ENCODE measurements at places on chromosomes 12 and 14. TPM values are rescaled to one million over a fixed set of nuclear protein-coding genes. Genes with fewer than 3 reads are reported as not detected.
A peak's percentile ranks its signal among the peaks of the same experiment; 100 is the strongest.

DNA sequence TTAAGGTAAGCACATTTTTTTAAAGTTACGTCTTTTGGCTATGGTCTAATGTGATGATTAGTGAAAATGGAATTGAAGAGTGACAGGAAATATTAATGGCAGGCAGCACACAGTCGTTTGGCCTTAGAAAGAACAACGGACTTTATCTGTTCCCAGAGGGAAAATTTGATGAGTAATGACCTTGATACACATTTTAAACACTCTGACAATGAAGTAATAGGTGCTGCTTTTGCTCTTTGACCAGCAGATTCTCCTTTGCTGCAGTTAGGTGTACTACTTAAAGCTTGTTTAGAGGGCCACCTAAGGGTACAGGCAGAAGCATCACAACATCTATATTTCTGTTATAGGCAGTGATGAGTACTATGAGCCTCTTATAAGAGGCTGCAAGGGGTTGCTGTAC lies 27.1 kb upstream of the RNU6-8 start:
- peak; percentile 33 for DNase-seq

MYH7 gene
- polyA plus RNA-seq, result not detected

GRCh38 chr14:96400495-96400894 lies 8.6 kb downstream of the AK7 start:
- DNase-seq, result no peak

GRCh38 chr12:101653030-101653429 lies 44.4 kb upstream of the CHPT1 start:
- no peak for DNase-seq

Data from IMR-90 (cell line).